ENCODE measurements at places on chromosomes 6 and 20. TPM values are rescaled to one million over a fixed set of nuclear protein-coding genes. Genes with fewer than 3 reads are reported as not detected.

PSORS1C2 gene
- total RNA-seq = not detected

SLC16A10 gene
- 3.2 TPM for total RNA-seq

PCK1 gene
- not detected for total RNA-seq

C20orf141 gene
- not detected for total RNA-seq

- no peak for DNase-seq
Observed at GRCh38 chr20:21046413-21047070, 59.6 kb downstream of the LINC00237 start.

GRCh38 chr6:17552861-17553260, 47.2 kb upstream of the FAM8A1 start:
- no peak for DNase-seq

- no peak for DNase-seq
Observed at GRCh38 chr6:2616811-2617210, 133.9 kb downstream of the MYLK4 start.

DNA sequence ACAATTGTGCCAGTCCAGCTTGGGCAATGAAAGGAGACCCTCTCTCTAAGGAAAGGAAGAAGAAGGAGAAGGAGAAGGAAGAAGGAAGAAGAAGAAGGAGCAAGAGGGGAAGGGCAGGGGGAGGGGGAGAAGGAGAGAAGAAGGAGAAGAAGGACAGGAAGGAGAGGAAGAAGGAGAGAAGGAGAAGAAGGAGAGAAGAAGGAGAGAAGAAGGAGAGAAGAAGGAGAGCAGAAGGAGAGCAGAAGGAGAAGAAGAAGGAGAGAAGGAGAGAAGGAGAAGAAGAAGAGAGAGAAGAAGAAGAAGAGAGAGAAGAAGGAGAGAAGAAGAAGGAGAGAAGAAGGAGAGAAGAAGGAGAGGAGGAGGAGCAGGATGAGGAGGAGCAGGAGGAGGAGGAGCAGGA, 22.5 kb upstream of the DEFB116 start:
- DNase-seq = no peak

GRCh38 chr6:94071835-94072234, 652.5 kb upstream of the EPHA7 start:
- DNase-seq = no peak

DNA sequence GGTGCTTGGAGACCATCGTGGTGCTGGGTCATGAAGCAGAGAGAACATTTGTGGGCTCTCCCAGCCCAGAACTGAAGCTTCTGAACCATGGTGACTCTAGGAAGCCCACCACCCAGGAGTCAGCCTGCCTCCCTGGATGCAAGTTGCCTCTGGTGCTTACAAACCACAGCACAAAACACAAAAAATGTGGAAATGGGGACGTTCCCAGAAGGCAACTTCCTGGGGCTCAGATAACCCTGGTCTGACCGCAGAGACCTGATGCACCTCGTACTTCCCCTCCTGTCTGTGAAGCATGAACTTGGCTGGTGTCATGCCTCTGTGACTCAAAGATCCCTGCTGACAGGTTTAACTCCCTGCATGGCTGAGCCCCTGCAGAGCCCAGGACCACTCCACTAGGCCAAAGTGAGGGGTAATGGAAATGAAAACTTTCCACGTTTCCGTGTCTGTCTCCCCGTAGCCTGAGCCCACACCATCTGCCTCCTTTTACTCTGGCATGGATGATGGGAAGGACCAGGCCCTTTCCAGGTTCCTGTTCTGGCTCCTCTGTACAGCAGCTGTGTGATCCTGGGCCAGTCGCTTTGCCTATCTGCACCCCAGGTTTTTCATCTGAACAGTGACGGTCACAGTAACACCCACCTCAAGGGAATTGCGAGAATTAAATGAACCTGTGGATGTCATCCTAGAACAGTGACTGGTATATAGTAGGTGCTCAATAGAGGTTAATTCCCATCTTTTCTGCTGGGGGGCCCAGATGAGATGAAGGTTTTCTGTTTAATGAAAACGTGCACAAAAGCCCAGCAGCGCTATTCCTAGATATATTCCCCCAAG, 57.7 kb downstream of the PPP1R16B start:
- DNase-seq = peak; percentile 37

- no peak for DNase-seq
Observed at GRCh38 chr20:24785141-24786110, 163.6 kb upstream of the CST7 start.

DNA sequence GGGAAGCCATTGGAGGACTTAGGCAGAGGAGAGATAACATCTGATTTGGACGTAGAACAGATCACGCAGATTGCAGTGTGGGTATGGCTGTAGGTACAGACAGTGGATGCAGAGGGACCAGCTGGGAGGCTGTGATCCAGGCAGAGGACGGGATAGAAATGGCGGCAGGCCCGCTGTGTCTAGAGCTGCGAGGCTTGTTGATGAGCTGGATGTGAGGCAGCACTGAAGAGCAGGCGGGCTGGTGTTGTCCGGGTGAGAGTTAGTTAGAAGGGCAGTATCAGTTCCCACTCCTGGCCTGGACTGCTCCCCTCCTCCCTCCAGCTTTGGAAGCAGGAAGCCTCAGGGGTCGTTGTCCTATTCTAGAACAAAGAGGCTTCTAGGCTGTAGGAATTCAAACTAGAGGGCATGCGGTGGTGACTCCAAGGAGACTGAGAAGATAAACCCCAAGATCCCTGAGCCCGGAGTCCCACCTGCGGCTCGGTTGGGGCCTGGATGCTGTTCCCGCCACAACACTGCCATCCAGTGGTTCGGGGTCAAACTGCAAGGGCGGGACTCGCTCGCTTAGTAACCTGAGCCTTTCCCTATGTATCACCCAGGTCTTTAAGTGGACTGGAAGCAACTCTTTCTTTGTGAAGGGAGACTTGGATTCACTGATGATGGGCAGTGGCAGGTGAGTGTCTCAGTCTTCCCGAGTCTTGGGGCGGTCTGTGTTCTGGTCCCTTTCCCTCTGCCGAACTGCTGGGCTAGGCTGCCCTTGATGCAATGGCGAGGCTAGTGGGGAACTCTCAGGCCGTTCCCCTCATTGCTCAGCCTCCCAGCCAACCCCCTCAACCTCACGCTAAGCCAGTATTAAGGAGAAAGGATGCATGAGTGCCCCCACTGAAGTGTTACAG, 11.2 kb downstream of the TLDC2 start:
- DNase-seq = peak; percentile 82

GRCh38 chr6:148969603-148970061, 222.8 kb downstream of the UST start:
- no peak for DNase-seq
